ENCODE measurements at places on chromosomes 4 and X.

DNA sequence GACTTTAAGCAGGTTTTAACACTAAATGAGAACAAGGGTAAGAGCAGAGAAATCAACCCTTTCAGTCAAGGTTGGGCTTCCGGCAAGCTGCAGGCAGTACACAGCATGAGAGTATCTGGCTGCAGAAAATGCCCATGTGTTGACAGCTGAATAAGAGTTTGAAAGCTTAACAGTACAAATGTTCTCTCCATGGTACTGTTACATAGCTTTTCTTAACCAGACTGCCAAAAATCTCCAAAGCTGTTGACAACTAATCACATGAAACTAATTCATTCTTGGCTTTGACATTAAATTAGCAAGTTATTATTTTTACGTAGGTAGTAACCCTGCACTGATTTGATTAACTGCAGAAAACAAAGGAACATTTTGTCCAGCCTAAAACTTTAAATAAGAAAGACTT, 153.5 kb downstream of the SLC10A7 start:
- DNase-seq: peak; percentile 21

GRCh38 chr4:75040703-75041102, 107.8 kb downstream of the PARM1 start:
- no peak for DNase-seq

- DNase-seq: no peak
These were observed 377.6 kb upstream of the GATB start for GRCh38 chr4:152138451-152138850.

GRCh38 chr4:11430536-11430935, 1.8 kb upstream of the HS3ST1 start:
- DNase-seq: no peak

- peak; percentile 63 for DNase-seq
These were observed 1577.0 kb upstream of the TENM3 start for GRCh38 chr4:180665994-180666824.

- DNase-seq: peak; percentile 74
These were observed at the start of gene ABCG2 for GRCh38 chr4:88158489-88159228. Gene ABCG2, minus strand, starts transcription at chr4:88158639. Its CDS starts 18,644 bp downstream, at chr4:88139995.

GRCh38 chr4:100424376-100424775, 93.4 kb downstream of the EMCN start:
- DNase-seq: no peak

GRCh38 chr4:133389029-133389428, 239.9 kb downstream of the PCDH10 start:
- DNase-seq: no peak

DNA sequence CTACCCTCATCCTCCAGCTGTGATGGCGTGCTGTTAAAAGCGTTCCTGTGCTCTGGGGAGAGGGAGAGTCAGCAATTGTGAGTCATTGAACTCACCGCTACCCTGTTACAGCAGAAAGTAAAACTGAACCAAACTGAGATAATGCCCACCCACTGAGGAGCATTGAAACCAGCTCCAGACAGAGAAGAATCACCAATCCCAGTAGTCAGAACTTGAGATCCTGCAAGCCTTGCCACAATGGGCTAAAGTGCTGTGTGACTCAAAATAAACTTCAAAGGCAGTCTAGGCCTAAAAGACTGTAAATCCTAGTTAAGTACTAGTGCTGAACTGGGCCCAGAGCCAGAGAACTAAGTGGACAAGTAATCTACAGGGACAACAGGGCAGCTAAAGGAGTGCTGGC, 1394.2 kb upstream of the DIAPH2 start:
- DNase-seq: no peak

DNA sequence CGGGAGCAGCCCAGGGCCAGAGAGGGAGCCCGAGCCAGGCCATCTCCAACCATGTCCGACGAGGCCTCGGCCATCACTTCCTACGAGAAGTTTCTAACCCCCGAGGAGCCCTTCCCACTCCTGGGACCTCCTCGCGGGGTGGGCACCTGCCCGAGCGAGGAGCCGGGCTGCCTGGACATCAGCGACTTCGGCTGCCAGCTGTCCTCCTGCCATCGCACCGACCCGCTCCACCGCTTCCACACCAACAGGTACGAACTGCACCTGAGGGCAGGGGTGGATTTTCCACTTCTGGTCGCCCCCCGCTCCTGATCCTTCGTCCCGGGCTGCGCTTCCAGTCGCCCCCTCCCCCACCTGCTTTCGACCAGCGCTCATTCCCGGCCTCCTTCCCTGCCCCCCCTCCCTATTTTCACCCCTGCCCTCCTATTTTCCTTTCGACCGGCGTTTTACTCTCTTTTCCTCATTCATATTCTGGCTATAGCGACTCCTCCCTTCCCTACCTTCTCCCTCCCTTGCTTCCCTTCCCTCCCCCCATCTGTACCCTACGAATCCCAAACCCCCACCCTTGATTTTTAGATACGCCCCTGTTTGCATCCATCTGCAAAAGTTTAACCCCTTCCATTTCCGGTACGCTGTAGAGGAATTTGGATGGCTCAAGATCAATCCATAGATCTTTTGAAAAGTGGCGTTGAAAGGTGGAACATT, 633 bp downstream of the FAM199X start:
- no peak for DNase-seq

DNA sequence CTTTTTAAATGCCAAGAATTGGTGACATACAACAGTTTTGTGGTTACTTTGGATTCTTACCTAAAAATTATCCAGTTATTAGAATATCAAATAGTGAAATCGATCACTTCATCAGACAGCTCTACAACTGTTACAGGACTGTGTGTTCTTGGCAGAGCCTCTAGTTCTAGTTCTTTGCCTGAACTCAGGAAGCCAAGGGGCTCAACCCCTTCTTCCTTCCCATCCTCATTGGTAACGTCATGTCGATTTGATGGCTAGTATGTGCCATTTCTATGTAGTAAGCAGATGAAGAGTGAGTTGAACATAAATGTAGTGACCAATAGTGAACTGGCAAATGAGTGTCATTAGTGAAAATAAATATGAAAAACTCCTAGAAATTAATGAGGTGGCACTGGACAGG, 59.4 kb upstream of the LIMCH1 start:
- DNase-seq: no peak

Measured in fibroblast of skin of right biceps (primary cell).